OCI-M1 (cell line): ENCODE measurements at places on chromosomes 3 and 15.

GRCh38 chr15:25236143-25236860 is 202.5 kb downstream of the UBE3A start:
- DNase-seq, result no peak

- peak; percentile 64 for DNase-seq
Observed at GRCh38 chr3:172675441-172676193, 35.2 kb downstream of the NCEH1 start.

DNA sequence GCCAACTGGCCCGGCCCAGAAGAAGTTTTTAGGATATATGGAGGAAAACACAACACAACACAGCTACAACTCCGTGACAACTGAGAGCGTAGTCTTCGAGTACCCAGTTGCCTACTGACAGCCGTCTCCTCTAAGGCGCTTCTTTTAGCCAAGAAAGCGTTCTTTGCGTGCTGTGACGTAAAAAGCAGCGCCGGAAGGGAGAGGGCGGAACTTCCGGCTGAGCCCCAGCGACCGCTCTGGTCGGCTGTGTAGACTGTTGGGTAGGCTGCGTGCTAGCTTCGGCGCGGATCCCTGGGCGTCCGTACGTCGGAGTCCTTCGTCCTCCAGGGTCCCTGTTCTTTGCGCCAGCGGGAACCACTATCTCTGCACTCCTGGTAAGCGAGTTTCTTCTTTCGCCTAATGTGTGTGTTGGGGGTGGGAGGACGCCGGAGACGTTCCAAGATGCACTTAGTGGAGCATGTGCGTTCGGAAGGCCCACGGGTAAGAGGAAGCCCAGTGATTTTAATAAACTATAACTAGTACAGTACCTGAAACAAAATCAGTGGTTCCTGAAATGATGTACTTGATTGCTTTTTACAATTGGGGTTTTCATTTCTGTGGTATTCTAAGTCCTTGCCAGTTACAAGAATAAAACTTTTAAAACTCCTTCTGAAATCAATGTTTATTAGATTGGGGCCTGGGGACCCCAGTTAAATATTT is at the start of gene TRMT10C:
Gene TRMT10C (plus strand): TSS at position 239 of the 699 bp plus-strand sequence. CDS start 2,914 bp downstream, outside the sequence.
- peak; percentile 96 for DNase-seq

GRCh38 chr3:51935886-51936755 is 5.6 kb downstream of the RRP9 start:
- no peak for DNase-seq

DNA sequence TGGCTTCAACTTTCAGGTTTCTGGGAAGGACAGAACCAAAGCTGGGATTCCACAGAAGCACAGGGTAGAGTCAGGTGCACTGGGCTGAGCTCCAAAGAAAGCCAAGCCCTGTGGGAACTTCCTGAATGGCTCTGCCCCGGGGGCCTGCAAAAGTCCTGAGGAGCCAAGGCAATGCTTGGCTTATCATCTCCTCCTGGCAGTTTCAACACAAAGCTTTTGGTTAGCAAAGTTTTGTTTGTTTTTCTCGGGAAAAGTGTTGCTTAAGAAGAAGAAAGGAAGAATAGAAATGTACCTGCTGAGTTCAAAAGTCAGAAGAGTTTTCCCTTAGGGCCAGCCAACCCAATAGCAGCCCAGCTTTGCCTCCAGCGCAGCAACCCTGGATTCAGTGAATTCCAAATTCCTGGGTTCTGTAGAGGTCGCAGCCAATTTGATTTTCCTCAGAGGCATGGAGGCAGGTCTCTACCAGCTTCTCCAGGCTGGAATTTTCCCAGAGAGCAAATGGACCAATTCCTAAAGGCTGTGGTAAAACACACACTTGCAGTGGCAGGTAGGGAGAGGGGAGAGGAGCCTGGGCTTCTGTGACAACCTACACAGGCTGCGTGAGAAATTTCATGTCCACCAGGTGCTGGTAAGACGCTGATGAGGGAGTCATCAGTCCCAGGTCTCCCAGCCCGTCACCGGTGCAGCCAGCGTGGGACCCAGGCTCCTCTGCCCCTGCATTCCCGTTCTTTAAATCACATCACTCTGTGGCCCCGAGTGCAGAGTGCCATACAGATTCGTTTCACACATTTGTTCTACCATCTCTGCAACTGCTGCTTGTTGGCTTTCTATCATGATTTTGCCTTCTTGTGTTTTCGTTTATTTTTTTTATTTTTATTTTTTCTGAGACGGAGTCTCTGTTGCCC is 54.3 kb upstream of the SNRPA1 start:
- no peak for DNase-seq

DNA sequence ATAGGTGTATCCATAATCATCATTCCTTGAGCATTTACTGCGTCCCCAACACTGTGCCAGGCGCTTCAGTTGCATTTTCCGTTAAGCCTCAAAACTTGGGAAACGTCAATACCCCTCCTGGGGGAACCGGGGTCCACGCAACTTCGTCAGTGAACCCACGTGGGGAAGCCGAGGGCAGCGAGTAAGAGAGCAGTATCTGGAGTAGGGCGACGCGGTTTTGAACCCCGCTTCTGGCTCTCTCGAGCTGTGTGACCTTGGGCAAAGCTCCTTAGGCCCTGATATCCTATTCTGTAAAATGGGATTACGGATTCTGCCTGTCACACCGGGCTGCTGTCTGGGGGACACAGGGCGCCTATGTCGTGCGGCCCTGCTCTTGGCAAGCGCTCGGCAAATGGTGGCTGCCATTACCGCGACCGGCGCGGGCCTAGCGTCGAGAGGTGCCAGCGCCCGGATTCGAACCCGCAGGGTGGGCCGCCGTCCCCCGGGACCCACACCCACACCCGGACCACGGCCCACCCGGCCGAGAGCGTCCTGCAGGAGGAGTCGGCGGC is 590 bp downstream of the POLG start:
- DNase-seq, result no peak

DNA sequence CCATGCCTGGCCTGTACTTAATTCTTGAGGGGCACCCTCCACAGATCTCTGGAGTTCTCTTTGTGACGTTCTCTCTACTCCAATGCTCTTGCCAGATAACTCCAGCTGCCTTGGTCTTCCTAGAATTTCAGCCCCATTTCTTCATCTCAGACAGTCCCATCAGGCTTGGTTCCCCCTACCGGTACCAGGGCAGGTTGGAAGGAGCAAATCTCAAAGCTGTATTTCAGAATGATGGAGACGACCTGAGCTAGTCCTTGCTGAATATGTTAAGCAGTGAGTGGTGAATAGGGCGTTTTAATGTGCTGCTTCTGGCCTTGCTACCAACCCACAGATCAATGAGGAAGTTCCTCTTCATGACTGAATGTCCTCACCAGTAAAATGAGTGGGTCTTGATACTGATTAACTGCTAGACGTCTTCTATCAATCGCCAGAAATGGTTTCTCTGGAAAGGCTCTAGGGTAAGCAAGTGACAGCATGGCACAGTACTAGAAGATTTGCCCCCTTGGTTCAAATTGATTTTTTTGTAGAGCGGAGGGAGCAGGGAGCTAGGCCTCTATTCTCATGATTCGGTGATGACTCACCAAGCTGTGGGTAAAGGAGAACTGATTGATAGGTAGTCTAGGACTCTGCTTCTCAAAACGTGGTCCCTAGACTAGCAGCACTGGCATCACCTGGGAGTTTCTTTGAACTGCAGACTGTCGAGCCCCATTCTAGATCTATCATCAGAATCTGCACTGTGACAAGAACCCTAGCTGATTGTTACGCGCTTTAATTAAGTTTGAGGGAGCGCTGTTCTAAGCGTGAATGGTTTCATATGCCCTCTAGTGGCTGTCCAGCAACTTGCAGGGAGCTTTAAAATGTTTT is 67.8 kb downstream of the UBP1 start:
- peak; percentile 60 for DNase-seq

DNA sequence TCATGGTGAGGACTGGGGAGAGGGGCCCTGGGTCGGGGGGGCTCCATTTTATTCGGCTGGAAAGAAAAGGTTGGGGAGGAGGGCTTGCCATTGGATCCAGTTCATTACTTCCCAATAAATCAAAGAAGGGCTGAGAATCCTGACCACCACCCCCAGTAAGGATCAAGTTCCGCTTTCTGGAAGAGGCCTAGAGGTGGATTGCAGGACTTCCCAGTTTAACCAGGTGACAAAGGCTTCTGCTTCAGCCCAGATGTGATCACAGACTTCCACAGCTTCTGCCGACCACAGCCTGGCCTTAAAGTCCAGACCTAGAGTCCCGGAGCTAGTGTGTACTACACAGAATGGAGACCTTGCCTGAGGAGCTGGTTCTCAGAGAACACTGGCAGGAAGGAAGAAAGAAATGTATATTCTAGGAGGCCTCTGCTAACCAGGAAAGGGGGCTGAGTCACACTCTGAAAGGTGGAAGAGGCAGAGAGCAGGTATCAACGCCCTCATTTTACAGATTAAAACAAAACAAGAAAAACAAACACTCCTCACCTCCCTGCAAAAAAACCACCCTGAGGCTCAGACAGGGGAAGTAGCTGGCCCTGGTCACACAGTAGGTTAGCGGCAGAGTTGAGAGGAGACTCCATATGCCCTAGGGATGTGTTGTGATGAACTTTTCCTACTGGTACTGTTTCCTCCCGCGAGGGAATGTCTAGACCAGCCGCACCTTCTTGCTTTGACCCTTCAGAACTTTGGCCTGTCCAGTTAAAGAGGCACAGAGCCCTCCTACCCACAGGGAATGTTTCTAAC is 1.1 kb upstream of the CEMIP start:
- no peak for DNase-seq

- no peak for DNase-seq
Observed at GRCh38 chr15:25060996-25061620, 106.3 kb downstream of the SNRPN start.

DNA sequence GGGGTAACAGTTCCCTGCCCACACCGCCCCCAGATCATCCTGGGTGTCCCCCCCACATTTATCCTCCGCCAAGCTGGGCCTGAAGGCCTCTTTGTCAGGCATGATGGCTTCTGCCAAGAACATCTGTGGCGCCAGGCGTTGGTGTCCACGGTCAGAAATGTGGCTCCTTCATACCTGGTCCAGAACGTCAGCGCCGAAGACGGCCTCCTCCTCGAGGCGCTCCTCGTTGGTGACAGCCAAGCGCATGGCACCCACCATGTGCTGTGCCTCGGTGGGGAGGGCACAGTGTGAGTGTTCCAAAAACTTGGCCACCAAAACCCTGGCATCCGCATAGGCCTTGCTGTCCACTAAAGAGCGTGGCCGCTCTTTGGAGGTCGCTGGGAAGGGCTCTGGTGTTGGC is 146.5 kb downstream of the NSMCE3 start:
- DNase-seq, result no peak

GRCh38 chr15:33476076-33476475 is 165.3 kb downstream of the RYR3 start:
- DNase-seq, result no peak

DNA sequence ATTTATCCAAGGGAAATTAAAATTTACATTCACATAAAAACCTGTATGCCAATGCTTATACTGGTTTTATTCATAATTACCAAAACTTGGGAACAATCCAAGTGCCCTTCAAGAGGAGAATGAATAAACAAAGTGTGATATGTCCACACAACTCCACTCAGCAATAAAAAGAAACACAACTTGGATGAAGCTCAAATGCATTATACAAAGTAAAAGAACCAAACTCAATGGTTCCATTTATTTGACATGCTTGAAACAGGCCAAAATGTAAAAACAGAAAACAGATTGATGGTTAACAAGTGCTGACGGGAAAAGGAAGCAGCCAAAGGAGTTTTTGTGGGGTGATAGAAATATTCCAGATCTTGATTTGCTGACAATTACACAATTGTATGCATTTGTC is 23.5 kb downstream of the OCA2 start:
- no peak for DNase-seq

- no peak for DNase-seq
Observed at GRCh38 chr3:123424999-123425712, 23.7 kb downstream of the ADCY5 start.

DNA sequence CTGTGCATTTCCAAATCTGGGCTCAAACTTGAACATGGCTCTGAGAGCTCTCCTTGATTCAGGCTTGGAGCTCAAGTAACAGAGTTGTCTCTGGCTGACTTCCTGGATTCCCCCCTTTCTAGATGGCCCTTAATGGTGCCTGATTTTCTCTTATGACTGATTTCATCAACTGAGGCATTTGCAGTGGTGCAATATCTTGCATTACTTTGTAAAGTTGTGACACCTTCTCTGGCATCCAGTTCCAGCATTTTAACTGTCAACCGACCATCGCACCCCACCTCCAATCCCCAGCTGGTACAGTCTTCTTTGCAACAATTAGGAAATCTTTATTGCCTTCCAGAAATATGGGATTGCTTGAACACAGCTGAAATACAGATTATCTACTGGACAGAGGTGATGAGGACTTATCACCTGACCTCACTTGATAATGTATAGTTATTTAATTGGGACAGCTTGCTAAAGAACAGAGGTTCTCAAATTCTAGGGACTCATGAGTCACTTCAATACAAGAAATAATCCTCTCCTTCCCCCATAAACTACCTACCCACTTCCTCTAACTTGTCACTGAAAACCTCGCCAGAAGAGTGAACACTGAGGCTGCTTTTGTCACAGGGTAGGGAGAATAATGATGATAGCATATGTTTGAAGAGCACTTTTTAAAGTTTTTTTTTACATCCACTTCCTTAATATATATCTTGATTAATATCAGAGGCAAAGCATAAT is 41.8 kb downstream of the FILIP1L start:
- peak; percentile 75 for DNase-seq

- DNase-seq, result peak; percentile 67
Observed at GRCh38 chr3:112973325-112974177, 1.4 kb downstream of the CD200R1 start.

- no peak for DNase-seq
Observed at GRCh38 chr3:197855571-197855970, 64.5 kb downstream of the LRCH3 start.

- peak; percentile 39 for DNase-seq
Observed at GRCh38 chr3:69425249-69425648, 39.4 kb upstream of the FRMD4B start.

- DNase-seq, result peak; percentile 70
Observed at GRCh38 chr15:65777843-65778242, 14.2 kb downstream of the DENND4A start.

DNA sequence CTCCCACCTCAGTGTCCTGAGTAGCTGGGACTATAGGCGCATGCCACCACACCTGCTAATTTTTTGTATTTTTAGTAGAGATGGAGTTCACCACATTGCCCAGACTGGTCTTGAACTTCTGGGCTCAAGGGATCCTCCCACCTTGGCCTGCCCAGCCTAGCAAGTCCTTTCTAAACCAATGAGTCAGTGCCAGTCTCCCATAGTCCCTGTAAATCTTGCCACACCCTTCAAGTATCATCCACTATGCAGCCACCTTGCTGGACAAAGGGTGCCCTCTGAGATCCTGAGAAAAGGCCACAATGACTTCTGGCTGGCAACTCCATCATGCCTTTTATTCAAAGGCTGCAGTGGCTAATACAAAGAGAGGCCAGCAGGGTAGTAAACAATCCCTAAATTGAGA is 184.0 kb downstream of the ABHD5 start:
- DNase-seq, result no peak

- DNase-seq, result peak; percentile 58
Observed at GRCh38 chr3:30198162-30198561, 408.2 kb upstream of the TGFBR2 start.
